ENCODE measurements at places on chromosomes 7 and 10.

GRCh38 chr7:31077484-31078362 is 25.6 kb downstream of the ADCYAP1R1 start:
- DNase-seq, result no peak

DNA sequence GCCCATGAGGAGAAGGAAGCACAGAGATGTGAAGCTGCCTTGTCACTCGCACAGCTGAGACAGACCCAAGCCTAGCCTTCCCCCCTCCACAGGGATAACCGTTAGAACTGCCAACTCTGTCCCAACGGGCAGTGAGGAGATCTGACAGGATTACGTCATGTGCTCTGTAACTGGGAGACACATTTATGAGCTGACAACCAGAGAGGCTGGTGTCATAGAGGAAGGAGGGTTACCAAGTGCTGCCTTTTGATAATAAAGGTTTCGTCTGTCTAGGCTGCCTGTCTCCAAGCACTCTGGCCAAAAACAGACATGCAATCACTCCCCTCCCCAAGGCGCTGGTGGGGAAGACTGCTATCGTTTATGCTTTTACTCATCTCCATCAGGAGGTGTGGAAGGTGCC is 165.9 kb downstream of the PLXNA4 start:
- no peak for DNase-seq

DNA sequence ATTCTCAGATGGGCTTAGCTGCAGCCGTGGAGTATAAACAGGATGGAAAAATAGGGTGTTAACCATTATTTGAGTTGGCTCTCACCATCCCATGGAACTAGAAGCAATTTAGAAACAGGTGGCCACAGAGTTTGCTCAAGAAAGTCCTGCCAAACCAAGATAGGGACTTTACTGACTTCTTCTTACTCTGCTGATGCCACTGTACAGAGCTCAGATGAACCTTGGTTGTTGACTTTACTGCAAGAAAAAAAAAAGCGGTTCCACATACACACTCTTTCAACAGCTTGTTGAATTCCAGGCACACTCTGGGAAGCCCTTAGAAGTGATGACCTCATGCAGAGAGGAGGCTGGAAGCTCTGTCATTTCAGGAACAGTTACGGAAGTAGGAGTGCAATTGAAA is 753.4 kb downstream of the NRG3 start:
- DNase-seq, result no peak

- no peak for DNase-seq
Measured at GRCh38 chr7:49159536-49159935, 235.2 kb downstream of the CDC14C start.
